ENCODE measurements at places on chromosomes 16 and 17.
A peak's percentile ranks its signal among the peaks of the same experiment; 100 is the strongest.

DNA sequence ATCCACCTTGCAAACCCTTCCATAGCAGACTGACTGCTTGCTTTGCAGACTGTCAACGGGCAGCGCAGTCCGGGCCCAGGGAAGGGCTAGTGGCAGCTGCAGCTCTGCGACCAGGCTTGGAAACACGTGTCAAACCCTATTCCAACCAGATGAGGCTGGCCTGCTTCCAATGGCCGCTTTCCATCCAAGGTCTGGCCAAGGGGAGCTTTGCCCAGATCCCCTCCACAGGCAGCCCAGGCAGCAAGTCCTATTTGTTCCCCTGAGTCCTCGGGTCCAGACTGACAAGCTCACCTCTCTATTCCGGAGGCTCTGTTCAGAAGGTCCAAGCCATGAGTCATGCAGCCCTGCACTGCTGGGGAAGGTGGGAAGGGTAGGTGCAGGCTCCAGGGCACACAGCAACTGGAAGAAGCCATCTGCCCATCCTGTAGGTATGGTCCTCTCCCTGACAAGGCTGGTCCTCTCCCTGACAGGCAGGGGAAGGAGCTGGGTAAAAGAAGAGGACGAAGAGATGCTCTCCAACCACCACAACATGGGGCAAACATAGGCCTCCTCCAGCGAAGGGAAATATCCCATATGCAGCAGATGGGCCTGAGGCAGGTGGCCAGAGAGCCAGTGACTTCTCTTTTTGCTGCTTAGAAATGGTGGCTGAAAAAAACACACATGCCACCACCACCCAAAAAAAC is 22.6 kb upstream of the AXIN2 start:
- no peak for DNase-seq

GRCh38 chr17:6556121-6557039 is at the start of gene PITPNM3:
Gene PITPNM3, minus strand, starts transcription at chr17:6556555. Its CDS starts 149 bp downstream, at chr17:6556406.
- DNase-seq: no peak

- no peak for DNase-seq
Observed at GRCh38 chr17:72846399-72846798, 246.1 kb downstream of the SLC39A11 start.

DNA sequence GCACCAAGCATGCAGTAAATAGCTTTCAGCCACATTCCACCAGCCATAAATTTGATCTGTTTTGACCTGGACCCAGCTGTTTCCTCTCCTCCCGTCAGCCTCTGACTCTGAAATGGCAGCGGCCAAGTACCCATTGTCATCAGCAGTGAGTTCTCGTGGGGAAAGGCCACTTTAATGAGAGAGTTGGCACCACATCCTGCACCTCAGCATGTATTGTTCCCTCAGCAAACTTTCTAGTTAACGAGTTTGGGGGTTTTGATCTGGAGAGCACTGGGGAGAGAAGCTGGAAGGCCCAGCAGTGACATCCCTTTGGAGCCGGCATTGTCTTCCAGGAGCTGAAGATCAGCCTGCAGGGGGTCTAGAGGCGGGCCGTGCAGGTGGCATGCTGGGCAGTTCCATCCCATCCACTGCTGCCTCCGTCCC is 84.9 kb downstream of the RPA1 start:
- no peak for DNase-seq

DNA sequence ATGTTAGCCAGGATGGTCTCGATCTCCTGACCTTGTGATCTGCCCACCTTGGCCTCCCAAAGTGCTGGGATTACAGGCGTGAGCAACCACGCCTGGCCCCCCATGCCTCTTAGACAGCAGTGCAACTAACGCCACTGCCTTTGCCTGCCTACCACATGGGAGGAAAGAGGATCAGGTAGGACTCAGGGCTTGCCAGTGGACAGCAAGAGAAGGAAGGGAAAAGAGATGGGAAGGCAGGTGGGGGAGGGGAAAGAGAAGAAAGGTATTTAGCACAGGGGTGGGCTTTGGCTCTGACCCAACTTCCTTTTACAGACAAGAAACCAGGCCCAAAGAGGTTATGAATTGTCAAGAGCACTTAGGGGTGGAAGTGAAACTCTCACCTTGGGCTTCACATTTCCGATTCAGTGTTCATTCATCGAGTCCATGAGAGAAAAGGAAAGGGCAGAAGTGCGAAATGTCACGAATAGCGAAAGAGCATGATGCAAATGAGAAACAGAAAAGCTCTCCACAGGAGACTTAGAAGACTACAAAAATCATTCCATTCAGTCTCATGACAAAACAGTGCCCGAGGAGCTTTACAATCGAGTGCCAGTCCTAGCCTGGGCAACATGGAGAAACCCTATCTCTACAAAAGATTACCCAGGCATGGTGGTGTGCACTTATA is 36.4 kb downstream of the CDK5R1 start:
- DNase-seq: peak; percentile 36

DNA sequence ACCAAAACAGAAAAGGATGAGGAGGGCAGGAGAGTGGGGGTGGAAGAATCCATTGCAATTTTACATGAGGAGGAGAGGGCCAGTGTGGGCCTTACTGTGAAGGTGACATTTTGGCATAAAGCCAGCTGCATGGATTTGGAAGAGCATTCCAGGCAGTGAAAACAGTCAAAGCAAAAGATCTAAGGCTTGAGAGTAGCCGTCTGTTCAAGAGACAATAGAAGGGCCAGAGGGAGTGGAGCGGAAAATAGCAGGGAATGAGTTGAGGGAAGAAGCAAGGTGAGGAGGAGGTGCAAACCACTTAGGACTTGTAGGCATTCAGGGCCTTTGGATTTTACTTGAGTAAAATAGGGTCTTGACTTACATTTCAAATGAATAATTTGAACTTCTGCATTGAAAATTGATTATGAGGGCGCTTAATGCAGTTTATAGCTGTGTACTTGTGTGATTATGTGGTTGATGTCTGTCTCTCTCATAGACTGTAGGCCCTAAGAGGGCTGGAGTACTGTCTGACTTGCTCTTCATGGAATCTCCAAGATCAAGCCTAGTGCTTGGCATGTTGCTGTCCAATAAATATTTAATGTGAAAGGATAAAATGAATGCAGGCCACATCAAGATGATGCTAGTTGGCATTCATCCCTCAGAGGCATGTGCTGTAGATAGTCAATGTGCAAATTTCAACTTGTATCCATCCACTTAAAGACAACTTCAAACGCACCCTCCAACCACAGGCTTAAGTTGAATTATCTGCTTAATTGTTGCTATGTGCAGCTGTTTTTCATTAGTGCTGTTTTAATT is 772.1 kb upstream of the RBFOX1 start:
- no peak for DNase-seq

DNA sequence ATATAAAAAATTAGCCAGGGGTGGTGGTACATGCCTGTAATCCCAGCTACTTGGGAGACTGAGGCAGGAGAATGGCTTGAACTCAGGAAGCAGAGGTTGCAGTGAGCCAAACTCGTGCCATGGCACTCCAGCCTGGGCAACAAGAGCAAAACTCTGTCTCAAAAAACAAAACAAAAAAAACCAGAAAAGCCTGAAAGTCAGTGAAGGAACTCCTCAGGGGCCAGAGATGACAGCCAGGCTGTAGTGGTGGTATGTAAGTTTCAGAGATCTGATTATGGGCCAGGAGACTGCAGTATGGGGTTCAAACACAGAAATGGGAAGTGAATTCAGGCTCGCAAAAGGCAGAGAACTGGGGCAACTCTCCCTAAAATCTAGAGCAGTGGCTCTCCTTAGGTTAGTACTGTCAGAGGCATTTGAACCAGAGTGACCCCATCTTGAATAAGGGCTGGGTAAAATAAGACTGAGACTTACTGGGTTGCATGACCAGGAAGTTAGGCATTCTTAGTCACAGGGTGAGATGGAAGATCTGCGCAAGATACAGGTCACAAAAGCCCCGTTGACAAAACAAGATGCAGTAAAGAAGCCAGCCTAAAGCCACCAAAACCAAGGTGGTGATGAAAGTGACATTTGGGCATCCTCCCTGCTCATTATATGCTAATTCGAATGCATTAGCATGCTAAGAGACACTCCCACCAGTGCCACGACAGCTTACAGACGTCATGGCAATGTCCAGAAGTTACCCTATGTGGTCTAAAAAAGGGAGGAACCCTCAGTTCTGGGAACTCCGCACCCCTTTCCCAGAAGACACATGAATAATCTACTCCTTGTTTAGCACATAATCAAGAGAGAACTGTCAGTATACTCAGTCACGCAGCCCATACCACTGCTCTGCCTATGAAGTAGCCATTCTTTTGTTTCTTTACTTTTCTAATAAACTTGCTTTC is 120.2 kb upstream of the XYLT1 start:
- DNase-seq: peak; percentile 17

- DNase-seq: no peak
Observed at GRCh38 chr16:14496047-14496770, 133.9 kb downstream of the PARN start.

- no peak for DNase-seq
Observed at GRCh38 chr17:49435671-49436029, 21.0 kb upstream of the PHB1 start.

GRCh38 chr17:2023692-2024571 is 1.2 kb downstream of the RTN4RL1 start:
- peak; percentile 36 for DNase-seq

GRCh38 chr17:6487251-6488007 is 43.2 kb downstream of the PIMREG start:
- no peak for DNase-seq

DNA sequence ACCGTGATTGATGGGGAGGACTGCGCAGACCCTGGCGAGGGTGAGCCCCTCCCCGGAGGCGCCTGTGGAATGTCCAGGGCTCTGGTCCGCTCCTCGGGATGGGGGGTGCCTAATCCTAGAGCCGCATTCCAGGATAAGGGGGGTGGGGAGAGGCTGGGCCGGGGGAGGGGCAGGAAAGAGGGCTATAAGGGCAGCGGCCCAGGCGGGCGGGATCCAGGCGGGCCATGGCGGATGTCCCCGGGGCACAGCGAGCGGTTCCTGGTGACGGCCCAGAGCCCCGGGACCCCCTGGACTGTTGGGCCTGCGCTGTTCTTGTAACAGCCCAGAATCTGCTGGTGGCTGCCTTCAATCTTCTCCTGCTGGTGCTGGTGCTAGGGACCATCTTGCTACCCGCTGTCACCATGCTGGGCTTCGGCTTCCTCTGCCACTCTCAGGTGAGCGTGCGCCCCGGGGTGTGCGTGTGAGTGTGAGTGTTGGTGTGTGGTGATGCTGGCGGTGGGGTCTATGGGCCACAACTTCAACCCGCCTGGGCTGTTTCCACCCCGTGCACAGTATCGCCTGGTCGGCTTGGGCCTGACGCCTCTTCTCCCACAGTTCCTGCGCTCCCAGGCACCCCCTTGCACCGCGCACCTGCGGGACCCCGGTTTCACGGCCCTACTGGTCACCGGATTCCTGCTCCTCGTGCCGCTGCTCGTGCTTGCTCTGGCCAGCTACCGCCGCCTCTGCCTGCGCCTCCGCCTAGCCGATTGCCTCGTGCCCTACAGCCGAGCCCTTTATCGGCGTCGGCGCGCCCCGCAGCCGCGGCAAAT is at the start of gene TMEM88:
Gene TMEM88 (plus strand): TSS at position 216 of the 809 bp plus-strand sequence. CDS start 9 bp downstream, at position 225.
- DNase-seq: no peak

GRCh38 chr17:79022507-79022991 is 1.4 kb upstream of the C1QTNF1 start:
- DNase-seq: no peak

DNA sequence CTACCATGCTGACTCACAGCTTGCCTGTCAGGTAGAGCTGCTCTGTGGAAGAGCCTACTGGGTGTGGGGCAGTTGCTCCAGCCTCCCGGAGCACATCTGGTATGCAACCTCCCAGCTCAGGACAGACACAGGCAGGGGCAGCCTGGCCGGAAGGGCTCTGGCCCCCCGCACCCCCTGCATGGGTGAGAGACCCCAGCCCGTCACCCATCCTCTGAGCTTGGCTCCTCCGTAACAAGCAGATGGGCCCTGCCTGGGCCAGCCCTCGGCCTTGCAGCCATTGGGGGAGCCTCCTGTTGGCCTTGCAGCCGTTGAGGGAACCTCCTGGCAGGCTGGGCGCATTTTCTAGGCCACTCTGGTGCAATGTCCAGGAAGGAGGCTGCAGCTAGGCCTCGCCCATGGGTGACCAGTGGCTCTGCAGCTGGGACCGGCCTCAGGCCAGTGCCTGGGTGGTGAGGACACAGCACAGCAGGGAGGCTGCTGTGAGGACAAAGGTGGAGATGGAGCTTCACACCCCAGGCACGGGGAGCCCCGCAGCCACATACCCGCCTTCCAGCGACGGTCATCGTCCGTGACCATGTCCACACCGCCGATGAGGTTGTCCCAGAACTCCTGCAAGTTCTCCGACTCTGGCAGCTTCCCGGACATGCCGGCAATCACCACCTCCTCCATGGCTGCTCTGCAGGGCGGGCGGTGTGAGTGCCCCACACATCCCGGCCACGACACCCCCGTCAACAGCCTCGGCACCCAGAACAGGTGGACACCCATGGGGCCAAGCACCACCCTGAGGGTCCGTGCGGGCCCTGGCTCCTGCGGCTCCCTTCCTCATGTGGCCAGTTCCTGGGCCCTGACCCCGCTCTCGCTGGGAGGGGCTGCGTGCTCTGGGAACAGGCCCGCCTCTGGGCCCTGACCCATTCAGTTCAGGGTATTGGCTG is 2.0 kb downstream of the FASN start:
- DNase-seq: no peak

DNA sequence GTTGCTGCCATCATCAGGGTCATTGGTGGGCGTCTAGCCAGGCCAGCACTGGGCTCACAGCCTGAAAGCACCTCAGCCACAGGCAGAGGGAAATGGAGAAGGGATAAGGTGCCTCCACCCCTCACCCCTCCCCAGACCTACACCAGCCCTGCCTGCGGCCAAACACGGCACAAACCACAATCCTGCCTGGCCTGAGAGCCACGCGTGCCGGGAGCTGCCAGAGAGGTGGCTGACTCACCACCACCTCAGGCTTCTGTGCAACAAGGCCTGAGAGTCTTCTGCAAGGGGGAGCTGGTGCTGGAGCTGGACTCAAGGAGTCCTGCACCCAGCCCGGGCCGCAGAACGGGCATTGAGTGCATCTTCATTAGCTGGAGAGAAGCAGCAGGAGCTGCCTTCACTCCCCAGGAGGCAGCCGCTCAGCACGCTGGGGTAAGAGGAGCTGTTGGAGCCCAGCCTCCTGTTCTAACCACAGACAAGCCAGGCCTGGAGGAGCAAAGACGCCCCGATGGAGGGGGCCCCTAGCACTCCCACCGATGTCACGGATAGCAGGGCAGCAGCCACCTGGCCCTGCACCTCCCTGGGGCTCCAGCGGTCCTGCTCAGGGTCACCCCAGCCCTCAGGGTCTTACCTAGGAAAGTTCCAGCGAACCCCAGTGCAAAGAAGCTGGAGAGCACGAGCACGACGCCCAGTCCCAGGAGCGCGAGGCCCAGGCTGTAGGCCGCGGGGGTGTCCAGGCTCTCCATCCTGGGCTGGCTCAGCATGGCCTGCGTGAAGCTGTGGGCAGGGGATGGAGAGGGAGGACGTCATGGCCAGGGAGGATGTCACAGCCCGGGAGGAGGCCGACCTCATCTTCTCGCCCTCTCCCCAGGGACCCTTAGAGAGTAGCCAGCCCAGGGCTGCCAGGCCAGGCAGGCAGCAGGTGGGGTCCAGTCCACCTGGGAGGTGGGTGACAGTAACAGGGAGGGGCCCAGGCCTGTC is 16.0 kb upstream of the RASD1 start:
- peak; percentile 86 for DNase-seq

- DNase-seq: no peak
Observed at GRCh38 chr16:89709166-89709565, 7.7 kb upstream of the SPATA2L start.

- DNase-seq: no peak
Observed at GRCh38 chr17:80992948-80993624, 1.4 kb downstream of the CHMP6 start.
